Stimulated activated naive CD4-positive, alpha-beta T cell (primary cell): ENCODE measurements at places on chromosomes 6 and 20.
A peak's percentile ranks its signal among the peaks of the same experiment; 100 is the strongest.

GRCh38 chr6:160265869-160266476 lies 7.4 kb upstream of the SLC22A2 start:
- DNase-seq: no peak

- DNase-seq: no peak
These were observed 189.5 kb downstream of the THBS2 start for GRCh38 chr6:169064194-169064593.

GRCh38 chr6:105803442-105803841 lies 282.7 kb upstream of the PRDM1 start:
- DNase-seq: no peak

DNA sequence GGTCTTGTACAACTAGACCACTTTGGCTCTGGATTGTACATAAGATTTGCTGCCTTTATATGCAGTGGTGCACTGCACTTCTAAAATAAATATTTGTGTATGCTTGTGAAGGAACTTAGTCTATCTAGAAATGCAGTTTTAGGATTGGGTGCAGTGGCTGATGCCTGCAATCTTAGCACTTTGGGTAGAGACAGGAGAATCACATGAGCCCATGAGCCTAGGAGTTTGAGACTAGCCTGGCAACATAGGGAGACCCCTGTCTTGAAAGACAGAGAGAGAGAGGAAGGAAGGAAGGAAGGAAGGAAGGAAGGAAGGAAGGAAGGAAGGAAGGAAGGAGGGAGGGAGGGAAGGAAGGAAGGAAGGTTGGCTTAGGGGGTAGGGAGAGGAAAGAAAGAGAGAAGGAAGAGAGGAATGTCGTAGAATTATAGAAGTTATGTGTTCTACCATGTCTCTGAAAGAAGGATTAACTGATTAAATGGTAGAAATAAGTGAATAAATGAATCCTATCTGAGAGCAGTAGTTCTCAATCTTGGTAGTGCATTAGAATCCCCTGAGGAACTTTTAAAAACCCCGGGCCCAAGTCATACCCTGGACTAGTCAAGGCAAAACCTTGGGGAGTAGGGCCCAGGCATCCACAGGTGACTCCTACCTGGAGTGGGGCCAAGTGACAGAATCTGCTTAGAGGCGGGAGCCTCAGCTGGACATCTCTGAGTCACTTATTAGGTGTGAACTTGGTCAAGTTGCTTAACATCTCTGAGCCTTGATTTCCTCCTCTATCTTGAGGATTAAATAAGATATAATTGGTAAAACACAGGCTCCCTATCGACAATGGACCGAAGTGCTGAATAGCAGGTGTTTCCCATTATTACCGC lies 130.3 kb downstream of the ZNF217 start:
- DNase-seq: no peak

DNA sequence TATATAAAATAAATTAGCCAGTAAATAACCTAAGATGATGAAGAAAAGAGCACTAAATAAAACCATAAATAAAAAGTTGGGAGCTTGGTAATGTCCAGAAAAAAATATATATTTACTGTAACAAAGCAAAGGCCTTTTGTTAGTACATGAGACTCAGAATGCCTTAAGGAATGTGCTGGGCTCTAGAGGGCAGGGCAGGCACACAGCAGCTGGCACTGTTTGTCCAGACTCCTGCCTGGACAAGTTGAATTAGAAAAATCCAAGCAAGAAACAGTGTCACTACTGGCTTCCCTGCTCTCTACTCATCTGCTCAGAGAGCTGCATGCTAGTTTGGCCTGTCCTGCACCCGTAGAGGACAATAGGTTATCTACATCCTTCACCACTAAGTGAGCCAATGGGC lies 8.8 kb downstream of the DEFB129 start:
- no peak for DNase-seq

DNA sequence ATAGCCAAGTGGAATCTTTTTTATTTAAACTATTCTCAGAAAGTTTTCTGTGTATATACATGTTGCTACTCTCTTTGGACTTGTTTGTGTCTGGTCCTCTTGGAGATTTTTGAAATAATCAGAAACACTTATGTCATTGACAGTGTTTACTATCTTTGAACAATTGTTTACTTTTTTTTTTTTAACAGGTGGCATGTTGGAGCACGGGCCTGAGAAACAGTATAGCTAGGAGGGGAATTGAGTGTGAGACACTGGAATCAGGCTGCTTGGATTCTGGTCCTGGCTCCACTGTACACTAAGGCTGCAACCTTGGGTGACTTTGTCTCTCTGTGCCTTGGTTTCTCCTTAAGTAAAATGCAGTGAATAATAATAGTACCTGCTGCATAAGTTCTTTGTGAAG lies 279.6 kb downstream of the PRL start:
- DNase-seq: no peak

DNA sequence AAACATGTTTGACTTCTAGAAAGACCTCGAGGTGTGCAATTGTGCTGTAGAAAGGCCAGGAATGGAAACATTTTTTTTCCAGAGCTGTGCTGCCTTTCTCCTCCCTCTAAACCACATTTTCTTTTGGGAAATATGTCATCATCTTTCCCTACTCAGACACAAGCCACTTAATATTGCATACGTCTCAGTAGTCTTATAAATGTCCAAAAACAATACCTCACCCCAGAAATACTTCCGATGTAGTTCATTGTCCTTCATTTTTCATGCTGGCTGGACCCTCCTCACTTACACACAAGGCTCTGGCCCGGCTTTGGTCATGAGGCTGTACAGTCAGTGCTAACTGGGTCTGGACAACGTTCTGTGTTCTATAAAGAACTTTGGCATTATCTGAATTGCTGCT lies 126.4 kb downstream of the SCML4 start:
- DNase-seq: no peak

- no peak for DNase-seq
These were observed at the start of gene PTCHD4 for GRCh38 chr6:48111143-48111506. Gene PTCHD4 (minus strand): TSS chr6:48111197. CDS start chr6:48068957, 42,240 bp downstream.

GRCh38 chr20:19828232-19828631 lies 70.2 kb downstream of the RIN2 start:
- DNase-seq: no peak

- DNase-seq: no peak
These were observed 263.5 kb upstream of the TAB2 start for GRCh38 chr6:149053848-149054558.

DNA sequence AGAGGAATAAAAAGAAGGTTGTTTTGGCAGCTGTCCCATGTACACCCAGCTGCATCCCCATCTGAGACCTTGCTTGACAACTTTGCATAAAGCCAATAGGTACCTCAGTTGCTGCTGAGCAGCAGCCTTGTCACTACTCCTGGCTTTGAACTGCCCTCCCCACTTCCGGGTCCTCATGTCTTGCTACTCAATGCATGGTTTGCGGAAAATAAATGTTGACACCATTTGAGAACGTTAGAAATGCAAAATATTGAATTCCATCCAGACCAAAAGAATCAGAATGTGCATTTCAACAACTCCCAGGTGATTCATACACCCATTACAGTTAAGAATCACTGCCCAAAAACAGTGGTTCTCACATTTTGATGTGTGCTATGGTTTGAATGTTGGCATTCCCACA lies 32.9 kb downstream of the GPX5 start:
- no peak for DNase-seq

- DNase-seq: peak; percentile 52
These were observed 61.4 kb downstream of the GPR6 start for GRCh38 chr6:110039364-110039980.

DNA sequence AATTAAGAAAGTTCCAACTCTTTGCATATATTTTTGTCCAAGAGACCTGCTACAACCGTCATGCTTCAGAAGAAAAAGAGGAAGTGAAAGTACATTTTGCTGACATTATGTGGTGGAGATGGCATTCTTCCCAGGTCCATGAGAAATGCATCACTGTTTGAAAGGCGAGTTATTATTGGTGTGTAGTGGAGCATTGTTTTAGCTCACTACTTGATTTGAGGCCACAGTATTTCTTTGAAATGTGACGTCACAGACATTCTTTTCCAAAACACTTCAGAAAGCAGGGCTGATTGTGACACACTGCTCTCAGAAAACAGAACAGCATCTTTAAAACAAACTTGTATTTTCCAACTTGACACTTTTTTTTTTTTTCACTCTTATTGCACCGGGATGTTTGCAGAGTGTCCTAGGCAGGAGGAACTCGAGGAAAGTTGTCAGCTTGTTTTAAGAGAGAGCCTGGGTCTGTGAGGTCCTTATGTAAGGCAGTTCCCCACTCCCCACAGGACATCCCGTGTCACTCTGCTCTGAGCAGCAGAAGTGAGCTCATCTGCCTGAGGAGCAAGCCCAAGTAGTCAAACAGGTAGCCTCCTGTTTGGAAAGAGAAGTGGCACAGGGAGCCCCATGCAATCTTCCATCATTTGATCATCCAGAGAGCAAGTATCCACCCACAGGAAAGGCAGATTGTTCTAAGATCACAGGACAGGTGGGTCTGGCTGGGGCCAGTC lies 1.1 kb downstream of the SPTLC3 start:
- DNase-seq: peak; percentile 28

GRCh38 chr20:23150304-23151007 lies 64.3 kb upstream of the CD93 start:
- DNase-seq: no peak

DNA sequence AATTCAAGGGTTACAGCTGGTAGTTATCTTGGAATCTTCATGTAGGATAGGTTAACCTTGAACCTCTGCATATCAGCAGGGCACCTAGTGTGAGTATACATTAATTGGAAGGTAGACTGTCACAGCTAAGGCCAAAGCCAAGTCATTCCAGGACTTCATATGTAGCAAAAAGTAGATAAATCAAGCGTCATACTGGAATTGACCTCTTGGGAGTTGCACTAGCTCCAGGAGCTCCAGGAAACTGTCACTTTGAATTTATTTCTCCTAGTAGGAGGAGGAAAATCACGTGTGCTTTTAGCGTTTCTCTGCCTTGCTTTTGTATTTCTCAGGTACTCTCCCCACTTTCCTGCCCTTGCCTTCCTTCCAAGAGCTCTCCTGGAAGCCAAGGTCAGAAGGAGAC lies 30.3 kb downstream of the RIPOR2 start:
- DNase-seq: no peak

- DNase-seq: no peak
These were observed 6.7 kb upstream of the GJA10 start for GRCh38 chr6:89887452-89888137.

- DNase-seq: no peak
These were observed 297.6 kb upstream of the TCF21 start for GRCh38 chr6:133591275-133591674.

GRCh38 chr6:40577672-40578071 lies 9.5 kb downstream of the LRFN2 start:
- no peak for DNase-seq

GRCh38 chr20:32474009-32474716 lies 111.0 kb downstream of the NOL4L start:
- DNase-seq: no peak

- no peak for DNase-seq
These were observed 21.9 kb downstream of the DTD1 start for GRCh38 chr20:18609741-18610140.

GRCh38 chr6:144285798-144286502 lies 815 bp downstream of the UTRN start:
- DNase-seq: peak; percentile 10

GRCh38 chr20:51096582-51097267 lies 73.8 kb upstream of the KCNG1 start:
- DNase-seq: no peak

- DNase-seq: no peak
These were observed 9.7 kb upstream of the FILIP1 start for GRCh38 chr6:75503291-75503690.

DNA sequence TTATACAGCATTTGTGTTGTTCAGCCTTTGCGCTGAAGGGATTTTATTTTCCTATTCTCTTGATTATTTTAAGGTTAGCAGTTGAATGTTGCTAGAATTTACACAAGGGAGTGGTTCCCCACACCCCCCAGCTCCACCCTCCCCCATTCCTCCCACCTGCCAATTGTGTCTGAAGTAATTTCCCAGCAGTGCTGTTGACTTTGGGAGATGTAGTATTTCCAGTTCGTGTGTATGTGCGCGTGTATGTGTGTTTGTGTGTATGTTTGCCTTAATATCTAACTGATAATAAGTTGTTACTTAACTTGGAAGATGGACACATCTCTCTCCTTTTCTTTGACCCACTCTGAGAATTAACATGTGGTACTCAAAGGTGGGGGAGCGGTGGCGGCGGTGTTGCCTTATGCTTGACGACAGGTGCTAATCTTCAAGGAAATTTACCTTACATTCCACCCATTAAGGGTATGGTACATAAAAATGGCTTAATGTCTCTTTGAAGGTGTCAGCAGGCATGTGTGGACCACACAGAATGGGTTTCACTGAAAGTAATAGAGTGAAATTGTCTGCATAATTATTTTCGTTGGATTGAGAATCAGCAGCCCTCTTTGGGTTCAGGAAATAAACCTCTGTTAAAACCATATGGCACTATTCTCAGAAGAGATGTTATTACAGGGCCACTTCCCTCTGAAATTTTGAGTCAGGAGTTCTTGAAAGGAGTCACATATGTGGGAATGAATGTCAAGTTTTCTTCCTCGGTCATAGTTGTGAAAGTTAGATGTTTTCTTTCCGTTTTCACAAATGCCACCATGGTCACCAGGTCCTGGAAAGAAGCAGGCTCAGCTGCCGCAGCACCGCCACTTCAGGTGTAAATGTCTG lies 95.6 kb upstream of the SUPT3H start:
- DNase-seq: no peak

- no peak for DNase-seq
These were observed 739.8 kb downstream of the TFAP2A start for GRCh38 chr6:9675122-9675521.

GRCh38 chr6:75115481-75115880 lies 90.4 kb downstream of the COL12A1 start:
- no peak for DNase-seq

- DNase-seq: no peak
These were observed 41.3 kb downstream of the SPDEF start for GRCh38 chr6:34514593-34515472.

- DNase-seq: peak; percentile 45
These were observed 44.5 kb downstream of the RBM38 start for GRCh38 chr20:57435498-57436222.

DNA sequence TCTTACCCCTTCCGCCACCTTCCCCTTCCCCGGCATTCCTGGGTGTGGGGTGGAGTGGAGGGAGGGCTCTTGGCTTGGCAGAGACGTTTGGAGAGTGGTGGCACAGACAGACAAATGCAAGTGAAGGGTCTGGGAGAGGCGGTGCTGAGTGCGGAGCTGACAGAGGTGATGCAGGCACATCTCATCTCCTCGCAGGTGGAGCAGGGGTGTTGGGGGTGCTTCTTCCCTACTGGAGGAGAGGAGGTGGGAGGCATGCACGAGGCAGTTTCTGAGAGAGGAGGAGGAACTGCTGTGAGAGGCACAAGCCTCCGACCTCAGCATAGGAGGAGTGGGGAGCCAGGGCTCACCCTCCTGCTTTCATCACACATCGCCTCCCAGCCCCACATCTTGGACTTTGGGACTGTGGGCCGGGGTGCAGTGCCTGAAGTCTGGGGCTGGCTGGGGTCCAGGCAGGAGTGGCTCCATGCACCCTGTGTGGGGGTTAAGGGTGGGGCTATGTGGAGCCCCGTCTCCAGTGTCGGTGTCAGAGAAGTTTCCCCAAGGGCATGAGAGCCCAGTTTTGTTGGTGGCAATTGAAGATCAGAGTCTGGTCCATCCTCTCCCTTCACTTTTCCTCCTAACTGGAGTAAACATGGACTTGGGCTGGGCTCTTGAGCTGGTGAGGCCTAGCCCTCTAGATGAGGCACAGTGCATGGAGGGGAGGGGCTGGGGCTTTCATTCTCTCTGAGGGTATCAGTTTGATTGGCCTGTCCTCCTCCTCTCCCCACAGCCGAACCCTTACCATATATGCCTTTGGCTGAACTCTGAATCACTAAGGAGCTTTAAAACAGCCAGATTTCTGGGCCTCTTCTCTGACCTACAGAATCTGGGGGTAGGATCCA lies 20.2 kb upstream of the SLC22A7 start:
- no peak for DNase-seq

GRCh38 chr6:100115407-100116101 lies 121.5 kb upstream of the MCHR2 start:
- no peak for DNase-seq
